ENCODE measurements at places on chromosomes 2 and 18.

GRCh38 chr18:58536202-58536516, 92.7 kb downstream of the ALPK2 start:
- no peak for DNase-seq

- DNase-seq: no peak
These were observed 40.2 kb upstream of the STAT4 start for GRCh38 chr2:191190861-191191552.

GRCh38 chr2:7539760-7540159, 622.5 kb downstream of the RNF144A start:
- no peak for DNase-seq

- no peak for DNase-seq
These were observed 112.8 kb downstream of the ADCYAP1 start for GRCh38 chr18:1017227-1018058.

DNA sequence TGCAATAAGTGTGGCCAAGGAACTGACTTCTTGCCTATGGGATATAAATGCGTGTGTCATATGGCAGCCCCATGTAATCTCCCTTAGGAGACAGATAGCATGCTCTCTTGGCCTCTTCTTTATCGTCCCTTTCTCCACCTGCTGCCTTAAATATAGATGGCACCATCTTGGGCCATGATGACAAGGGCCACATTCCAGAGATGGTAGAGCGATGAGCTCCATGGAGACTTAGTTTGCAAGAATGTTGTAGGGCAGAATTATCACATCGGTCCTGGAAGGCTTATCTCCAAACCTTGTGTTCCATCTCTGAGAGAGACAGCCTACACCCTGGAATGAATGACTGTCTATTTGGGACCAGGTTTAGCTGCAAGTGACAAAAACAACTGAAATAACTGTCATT, 536.7 kb downstream of the TNS1 start:
- DNase-seq: no peak

DNA sequence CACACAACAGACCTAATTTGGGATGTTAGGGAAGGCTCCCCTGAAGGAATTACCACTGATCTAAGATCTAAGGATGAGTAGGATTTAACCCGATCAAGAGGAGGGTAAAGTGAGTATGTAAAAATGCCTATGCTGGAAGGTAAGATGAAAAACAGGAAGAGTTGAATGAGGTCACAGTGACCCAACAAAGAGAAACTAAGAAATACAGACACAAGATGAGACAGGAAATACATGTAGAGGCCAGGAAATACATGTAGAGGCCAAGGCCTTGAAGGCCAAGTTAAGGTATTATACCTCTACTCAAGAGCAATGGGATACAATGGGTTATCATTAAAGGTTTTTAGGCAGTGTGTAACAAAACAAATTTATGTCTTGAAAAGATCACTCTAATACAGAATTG, 131.6 kb upstream of the TANK start:
- no peak for DNase-seq

- no peak for DNase-seq
These were observed 14.7 kb downstream of the CNTNAP5 start for GRCh38 chr2:124039762-124040291.

DNA sequence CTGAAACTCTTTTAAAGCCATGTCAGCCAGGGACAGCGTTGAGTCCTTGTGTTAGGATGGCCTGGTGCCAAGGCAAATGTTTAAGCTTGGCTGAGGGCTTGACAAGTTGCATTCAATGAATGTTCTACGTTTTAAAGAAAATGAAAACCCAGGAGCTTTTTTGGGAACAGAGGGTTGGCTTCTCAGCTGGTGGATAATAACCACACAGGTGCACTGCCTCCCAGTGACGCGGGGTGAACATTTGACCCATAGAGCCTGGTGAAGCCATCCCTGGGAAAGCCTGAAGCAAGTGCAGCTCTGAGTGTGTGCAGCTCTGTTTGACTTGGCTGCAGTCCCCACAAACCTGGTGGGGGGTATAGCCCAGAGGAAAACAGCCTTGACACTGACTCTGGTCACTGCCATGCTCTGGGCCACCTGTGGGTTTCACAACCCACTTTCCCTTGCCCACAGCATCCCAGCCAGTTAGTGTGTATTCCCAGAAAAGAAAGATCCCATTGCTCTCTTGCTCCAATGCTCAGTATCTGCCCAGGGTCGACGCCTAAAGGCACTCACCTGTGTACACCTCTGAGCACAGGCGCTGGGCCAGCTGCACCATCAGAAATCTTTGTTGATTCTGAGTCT, 874.9 kb downstream of the RNF144A start:
- no peak for DNase-seq

DNA sequence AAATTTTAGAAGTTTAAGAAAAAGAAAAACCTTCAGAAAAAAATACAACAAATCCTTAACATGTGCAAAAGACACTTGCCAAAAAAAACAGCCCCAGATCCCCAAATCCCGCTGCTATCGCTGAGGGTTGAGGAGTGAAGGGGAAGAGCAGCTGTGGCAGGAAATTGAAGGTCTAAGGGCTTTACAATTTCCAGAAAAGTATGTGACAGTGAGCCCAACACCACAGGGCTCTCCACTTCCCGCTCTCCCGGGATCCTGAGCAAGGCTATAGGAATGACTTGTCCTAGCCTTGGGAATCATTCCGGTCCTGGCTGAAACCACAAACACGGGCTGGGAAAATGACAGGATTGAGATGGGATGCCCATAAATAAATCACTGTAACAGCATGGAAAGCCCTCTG, 191.4 kb downstream of the TMEM163 start:
- DNase-seq: no peak

GRCh38 chr2:230849633-230850357, 14.9 kb upstream of the ITM2C start:
- DNase-seq: peak; percentile 52

DNA sequence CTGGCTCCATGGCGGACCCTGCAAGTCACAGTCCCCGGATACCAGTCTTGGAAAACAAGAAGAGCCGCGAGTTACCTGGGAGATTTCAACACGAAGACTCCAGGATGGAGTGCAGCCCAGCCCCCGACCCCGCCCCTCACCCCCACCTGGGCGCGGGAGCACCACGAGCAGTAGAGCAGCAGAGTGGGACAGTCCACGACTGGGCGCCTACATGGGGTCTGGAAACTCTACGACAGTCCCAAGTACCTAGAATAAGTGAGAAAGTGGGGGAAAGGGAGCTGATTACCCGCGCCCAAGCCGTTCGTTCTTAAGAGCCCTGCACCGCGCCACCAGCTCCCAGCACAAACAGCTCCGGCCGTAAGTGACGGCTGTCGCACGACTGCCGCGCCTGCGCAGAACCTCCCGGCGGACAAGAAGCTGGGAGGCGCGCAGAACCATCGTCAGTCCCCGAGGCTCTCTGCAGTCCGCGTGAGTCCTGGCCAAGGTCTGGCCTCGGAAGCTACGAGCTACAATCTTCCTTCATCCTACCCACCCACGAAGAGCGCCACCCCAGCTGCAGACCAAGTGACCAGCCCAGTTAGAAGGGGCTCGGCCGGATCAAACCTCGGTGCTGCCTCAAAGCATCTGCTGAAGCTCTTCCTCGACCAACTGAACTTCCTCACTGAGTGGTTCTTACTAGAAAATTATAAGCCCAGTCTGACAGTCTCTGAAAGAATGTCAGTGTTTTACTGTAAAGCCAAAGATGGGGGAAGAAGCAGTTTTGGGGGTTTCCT, at the start of gene DPY30:
TSS of gene DPY30 (minus strand) at position 359 of the 773 bp plus-strand sequence. CDS start at position 10, 349 bp downstream.
- DNase-seq: peak; percentile 87

DNA sequence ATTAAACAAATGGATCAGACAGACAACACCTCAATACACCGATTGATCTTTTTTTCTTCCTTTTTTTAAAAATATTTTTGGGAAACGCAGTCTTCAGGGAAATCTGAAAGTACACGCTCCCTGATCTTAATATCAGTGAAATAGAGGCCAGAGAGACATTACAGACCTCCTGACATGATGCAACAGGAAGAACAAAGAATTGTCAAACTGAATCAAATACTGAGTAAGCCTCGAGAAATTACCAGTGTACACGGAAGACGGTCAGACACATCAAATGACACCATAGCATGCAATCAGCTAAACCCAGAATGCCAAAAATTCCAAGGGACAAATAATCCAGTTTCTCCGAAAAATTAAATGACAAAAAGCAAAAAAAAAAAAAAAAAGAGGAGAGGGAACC, 80.2 kb upstream of the NFU1 start:
- DNase-seq: no peak

- no peak for DNase-seq
These were observed 74.5 kb downstream of the MDH1 start for GRCh38 chr2:63663013-63663864.

DNA sequence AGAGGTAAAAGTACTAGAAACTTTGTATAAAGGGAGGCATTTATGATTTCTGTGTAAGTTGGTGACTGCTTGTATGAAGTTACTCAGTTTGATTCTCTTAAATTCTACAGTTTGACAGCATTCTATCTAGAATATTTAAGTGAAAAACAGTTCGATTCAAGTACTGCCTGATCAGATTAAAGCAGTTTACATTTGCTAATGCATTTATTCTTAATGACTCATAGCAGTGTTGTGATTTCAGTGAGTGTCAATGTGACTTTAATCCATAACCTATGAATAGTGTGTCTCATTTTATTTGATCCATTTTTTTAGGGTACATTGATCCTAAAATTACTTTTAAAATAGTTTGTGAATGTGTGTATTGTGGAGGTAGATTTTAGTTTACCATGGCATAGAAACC, 35.7 kb downstream of the WDR43 start:
- DNase-seq: no peak

DNA sequence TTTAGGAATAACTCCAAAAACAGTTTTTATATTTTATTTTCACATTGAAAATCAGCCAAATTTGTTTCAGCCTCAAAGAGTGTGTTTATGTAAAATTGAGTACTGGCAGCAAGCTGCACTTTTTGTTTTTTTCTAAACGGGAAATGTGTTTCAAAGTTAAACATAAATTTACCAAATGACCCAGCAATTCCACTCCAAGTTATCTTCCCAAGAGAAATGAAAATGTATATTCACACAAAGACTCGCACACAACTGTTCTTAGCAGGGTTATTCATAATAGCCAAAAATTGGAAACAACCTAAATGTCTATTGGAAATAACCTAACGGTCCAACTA, 9.3 kb downstream of the ALPK2 start:
- DNase-seq: no peak

GRCh38 chr18:23852236-23853045, 162.1 kb upstream of the TTC39C start:
- DNase-seq: no peak

DNA sequence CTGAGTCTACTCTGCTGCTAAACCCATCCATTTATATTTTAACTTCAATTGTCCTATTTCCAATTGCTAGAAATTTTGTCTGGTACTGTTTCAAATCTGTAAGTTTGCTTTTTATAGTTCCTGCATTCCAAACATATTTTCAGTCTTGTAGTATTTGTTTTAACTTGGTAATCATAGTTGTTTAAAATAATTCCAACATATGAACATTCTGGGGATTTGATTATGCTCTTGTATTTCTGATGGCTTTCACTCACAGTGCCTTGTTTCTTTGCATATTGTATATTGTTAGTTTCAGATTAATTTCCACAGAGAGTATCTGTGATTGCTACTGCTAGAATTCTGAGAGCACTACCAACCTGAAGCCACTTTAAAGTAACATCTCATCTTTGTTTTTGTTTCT, 202.4 kb downstream of the ETAA1 start:
- DNase-seq: no peak

DNA sequence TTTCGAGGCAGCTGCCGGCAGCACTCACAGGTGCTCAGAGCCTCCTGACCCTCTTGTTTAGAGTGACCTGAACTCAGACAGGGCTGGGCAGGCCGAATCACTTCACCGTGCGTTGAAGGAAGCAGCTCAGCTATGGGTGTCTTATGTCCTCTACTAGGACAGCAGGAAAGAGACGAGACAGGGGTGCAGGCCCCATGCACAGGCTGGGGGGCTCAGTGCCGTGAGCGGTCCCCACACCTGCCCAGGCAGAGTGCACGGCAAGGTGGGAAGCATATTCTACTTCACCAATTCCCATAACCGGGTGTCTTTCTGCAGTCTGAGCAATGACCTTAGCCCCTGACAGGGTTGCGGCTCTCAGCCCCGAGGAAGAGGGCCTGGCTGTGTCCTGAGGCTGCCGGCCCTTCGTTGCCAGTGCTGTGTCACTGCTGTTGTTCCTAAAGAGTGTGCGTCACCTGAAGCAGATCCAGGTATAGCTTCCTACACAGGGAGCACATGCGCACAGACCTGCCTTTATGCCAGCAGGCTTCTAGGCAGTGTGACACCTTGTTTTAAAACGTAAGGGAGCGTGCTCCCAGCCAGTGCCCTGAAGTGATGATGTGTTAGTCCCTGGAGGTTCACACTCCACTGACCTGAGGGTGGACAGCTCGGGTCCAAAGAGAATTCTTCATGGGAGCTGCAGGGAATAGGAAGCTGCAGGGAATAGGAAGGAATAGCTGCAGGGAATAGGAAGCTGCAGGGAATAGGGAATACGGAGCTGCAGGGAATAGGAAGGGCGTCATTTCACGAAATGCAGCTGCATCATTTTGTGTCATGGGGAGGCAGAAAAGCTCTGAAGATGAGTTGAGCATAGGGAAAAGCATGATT, 207.9 kb upstream of the SALL3 start:
- DNase-seq: no peak

DNA sequence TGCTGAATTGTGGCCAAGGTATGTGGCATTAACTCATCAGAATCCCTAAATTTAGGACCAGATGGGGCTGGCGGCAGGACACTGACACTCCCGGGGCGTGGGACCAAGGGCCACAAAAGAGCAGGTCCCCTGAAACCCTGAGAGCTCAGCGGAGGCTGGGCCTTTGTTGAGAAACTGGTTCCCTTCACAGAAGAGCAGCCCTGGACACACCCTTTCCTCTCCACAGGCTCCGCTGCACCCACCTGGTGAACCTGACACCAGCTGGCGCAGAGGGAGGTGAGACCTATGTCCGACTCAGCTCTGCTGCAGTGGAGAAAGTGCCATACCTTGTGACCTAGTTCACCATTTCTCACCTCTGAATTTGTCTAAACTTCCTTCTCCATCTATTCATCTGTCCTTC, 119.5 kb downstream of the RTP5 start:
- DNase-seq: no peak

DNA sequence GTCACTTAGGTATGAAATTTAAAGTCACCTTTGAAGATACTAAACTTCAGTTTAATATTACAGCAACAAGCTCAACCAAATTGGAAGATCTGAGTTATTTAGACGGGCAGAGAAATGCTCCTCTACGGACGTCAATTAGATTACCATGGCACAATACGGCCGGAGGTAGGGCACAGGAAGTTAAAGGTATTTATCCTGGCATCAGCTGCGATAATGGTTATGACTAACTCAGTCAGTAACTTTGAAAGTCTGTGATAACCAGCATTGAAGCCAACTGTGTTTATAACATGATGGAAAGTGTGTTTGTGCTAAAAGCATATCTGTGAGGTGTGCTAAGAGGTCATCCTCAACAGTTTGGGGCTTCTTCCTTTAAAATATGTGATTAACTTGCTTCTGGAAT, 117.3 kb downstream of the WDSUB1 start:
- DNase-seq: no peak

DNA sequence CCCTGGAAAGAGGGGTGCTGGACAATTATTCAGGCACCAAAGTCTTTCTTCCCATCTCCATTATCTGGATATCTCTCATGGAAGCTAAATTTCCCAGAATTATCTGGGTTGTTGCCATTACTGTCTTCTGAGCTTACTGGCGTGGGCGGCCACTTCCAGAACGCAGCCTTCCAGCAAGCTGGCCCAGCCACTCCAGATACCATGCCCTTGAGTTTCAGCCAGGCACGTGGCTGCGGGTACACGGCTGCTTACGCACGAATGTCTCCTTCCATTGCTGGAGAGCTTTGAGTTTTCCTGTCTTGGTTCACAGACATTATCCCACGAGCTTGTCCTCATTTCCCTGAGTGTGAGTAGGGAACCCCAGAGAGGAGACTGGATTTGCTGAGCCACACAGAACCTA, 32.7 kb downstream of the CELF4 start:
- DNase-seq: no peak
